Stimulated activated CD8-positive, alpha-beta memory T cell treated with anti-CD3 and anti-CD28 coated beads, Interleukin-4, amount 100 ng/mL, for 1 hour (primary cell): ENCODE measurements at places on chromosomes 7 and 10.

DNA sequence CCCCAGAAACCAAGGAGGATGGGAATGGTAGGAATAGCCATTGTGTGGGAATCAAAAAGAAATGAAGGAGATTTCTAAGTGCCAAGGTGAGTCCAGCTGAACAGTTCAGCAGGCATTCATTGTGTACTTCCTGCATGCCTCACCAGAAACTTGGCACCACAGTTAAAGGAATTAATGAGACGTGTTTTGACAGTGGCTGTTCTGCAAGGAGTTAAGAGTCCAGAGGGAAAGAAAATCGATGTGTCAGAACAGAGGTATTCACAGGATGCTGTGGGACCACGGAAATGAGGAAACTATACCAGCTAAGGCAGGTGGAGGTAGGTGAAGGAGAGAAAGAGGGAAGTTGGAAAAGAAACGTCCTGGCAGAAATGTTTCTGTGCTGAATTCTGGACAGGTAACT lies 78.1 kb downstream of the PRKCQ start:
- no peak for DNase-seq

- DNase-seq: no peak
Measured at GRCh38 chr10:132706701-132707100, 79.2 kb downstream of the NKX6-2 start.

DNA sequence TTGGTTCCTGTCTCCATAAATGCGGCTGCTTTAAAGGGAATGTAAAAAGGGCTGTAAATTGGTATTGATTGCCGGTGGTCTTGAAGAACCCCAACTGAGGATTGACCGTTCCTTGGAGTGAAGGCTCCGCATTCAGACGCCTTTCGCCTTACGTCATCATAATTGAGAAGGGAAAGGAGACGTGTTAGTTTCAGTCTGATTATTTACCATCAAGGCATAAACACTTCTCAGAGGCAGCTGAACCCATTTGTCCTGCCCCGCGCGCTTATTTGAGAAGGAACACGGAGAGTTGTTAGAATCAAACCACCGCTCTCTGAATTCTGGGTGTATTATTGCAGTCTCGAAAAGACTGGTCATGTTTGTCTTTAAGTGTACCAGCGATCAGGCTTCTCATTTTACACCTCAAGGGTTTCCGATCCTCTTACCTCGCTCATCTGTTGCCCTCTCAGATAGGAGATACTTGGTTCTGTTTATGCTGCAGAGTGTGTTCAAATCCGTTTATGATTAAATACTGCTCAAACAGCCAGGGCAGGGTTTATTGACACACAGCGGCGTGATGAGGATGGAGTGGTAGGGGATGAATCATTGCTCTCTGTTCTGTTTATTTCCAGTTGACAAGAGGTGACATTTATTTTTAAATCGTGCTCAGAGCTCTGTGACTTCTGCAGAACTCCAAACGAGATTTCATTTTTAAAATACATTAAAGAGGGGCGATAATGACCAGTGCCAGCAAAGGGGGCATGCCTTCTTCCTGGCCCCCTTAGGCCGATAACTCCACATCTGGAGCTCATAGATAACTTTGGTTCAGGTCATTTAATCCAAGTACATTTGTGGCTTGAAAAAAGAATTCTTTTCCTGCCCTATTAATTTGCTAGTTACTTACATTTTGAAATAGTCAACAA lies 30.4 kb downstream of the FOXK1 start:
- no peak for DNase-seq

DNA sequence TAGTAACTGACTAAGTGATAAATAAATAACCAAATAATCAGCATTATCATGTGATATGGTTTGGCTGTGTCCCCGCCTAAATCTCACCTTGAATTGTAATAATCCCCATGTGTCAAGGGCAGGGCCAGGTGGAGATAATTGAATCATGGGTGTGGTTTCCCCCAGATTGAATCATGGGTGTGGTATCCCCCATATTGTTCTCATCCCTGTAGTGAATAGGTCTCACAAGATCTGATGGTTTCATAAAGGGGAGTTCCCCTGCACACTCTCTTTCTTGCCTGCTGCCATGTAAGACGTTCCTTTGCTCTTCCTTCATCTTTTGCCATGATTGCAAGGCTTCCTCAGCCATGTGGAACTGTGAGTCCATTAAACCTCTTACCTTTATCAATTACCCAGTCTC lies 72.1 kb upstream of the NRP1 start:
- no peak for DNase-seq

DNA sequence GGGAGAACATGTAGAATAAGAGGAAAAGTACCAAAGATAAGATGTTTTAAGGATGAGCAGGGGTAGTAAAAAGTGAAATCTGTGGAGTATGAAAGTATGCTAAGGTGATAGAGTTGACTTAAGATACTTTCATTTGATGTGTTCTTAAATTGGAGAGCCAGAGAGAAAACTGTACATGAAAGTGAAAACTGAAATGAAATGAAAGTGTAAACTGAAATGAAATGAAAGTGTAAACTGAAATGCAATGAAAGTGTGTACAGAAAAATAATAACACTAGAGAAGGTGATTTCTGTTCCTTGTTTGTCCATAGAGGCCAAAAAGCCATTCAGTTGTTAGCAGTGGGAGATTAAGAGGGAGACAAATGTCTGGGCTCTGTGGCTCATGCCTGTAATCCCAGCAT lies 17.5 kb downstream of the AHR start:
- DNase-seq: no peak

GRCh38 chr10:9222917-9223316 lies 1168.4 kb downstream of the GATA3 start:
- DNase-seq: no peak

- DNase-seq: no peak
Measured at GRCh38 chr7:120360918-120361317, 87.9 kb downstream of the KCND2 start.

- no peak for DNase-seq
Measured at GRCh38 chr10:33095867-33096815, 138.1 kb upstream of the ITGB1 start.

DNA sequence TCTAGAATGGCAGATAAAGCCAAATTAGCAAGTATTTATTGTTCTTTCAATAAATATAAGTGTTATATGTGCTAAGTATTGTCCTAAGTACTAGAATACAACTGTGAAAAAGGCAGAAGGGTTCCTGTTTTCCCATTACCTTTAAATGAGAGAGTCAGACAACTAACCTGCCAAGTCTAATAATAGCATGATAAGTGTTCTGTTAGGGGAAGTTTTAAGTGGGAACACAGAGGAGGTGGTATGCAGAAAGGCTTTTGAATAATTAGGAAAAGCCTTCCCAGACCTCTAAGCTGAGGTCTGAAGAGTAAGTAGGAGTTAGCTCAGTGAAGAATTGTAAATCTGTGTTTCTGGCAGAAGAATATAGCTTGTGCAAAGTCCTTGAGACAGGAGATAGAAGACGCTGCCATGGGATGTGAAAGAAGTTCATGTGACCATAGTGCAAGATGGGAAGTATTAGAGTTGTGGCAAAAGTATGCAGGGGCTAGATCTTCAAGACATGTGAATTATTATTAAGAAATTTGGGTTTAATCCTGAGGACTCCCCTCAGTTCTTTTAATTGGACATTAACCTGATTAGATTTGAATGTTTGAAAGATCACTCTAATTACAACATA lies 12.5 kb downstream of the SHOC2 start:
- no peak for DNase-seq

- DNase-seq: no peak
Measured at GRCh38 chr7:155764438-155764793, 47.8 kb downstream of the SHH start.
